ENCODE measurements at places on chromosomes 7 and 10.

- no peak for DNase-seq
Observed at GRCh38 chr7:26365077-26365900, 73.6 kb downstream of the SNX10 start.

DNA sequence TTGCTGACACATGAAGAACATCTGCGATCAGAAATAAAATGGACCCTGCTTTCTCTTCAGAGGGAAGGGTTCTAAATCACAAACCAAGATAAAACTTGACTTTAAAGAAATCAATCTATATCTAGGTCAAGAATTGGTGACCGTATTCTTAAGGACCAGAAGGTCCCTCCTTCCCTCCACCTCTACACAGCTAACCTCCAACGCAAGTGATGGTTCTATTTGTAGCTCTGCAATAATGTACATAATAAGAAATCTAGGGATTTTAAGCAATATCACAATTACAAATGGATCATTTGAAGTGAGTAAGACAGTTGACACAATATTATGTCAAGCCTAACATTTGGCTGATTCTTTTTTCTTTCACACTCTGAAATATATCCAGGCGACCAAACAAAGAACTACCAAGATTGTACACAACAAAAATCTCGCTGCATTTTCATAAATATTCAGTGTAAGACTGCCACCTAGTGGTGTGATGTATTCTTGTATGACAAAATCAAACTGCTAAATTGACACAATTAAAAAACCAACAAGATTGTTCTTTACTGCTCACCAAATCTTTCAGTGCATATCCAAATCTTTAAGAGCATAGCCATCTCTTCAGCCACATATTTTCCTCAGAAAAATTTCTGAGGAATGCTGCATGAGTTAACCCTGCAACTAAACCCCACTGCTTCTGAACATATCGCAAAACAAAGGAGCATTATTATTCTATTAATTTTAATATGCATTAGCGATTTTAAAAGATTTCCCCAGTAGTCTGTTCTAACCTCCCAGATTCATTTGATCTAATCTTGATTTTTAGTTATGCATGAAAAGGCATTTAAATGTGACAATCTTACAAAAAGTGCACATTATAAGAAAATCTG is 44.5 kb downstream of the ICA1 start:
- DNase-seq: no peak

DNA sequence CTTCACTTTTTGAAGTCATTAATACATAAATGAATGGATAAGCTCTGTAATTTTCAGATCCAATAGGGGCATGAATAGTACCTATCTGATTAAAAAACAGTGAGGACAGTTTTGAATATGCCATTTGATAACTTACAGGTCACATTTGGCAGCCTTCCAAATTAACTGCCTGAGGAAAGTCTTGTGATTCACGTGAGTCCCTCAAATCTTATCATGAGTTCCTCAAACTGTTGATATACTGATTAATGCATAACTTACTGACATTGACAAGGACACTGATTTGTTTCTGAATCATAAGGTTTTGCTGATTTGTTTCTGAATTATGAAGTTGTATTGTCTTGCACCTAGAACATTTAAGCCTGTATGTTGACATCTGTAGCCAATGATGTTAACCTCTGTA is 55.1 kb downstream of the ANKMY2 start:
- DNase-seq: no peak

GRCh38 chr7:135245226-135246190 is 11.9 kb downstream of the STRA8 start:
- no peak for DNase-seq

- DNase-seq: no peak
Observed at GRCh38 chr7:8147760-8148463, 114.1 kb downstream of the ICA1 start.

DNA sequence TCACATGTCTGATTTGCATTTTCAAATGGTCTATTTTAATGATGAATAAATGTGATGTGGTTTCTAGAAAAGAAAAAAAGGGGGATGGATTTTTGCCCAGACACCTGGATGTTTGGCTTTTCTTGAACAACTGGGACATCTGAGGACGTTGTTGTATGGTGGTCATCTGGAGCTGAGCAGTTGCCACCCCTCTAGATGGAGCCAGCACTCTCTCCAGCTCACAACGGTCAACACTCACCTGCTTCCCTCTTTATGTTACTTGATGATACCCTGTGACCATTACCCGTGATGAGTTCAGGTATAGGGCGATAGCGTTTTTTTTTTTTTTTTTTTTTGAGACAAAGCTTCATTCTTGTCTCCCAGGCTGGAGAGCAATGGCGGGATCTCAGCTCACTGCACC is 30.1 kb upstream of the PAXIP1 start:
- no peak for DNase-seq

DNA sequence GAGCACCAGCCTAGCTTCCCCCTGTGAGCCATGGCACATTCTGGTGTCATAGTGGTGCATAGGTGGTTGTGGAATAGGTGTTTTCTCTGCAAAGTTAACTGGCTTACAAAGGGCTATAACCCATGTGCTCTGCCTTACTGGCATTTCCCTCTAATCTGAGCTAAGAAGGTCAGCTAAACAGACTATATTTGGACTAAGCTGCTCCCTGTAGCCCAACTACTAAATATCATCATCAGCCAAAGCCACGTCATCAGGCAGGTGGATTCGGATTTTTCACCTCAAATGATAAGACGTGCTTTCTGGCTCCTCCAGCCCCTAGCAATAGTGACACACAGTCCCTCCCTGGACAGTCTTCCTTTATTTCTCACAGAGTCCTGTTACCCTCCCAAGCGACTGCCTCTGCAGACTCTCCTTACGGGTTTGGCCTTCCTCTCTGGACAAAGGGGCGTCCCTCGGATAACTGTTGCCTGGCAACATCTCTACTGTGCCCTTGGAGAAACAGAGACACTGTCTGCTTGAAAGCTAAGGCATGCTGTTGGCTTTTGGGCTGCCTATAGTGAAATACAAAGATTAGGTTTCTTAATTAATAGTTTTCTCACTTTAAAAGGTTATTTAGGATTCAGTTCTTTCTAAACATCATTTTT is 9.1 kb downstream of the SLC13A4 start:
- DNase-seq: no peak

DNA sequence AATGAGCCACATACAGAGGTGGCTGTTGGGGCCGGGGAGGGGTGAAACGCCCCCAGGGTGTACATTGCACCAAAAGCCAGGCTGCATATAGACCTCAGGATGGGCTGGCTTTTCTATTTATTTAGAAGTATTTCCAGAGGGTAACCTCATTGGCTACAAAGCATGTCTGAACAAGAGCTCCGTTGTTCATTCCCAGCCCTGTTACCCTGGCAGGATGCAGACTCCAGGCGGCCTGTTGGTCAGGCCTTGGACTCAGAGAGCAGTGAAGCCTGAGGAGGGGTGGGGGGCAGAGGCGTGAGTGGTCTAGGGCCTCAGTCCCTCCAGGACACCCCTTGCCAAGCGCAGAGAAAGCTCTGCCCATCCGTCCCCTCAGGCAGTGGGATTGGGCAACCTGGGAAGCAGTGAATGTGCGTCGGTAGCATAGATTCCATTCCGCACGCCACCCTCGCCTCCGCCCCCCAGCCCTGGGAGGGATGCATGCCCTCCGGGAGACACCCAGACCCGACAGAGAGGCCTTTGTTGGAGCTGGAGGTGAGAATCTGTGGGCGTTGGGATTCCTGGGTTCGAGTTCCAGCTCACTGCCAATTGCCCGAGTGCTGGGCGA is 41.9 kb downstream of the TCF7L2 start:
- DNase-seq: no peak

- no peak for DNase-seq
Observed at GRCh38 chr10:98374217-98374985, 40.6 kb downstream of the PYROXD2 start.

DNA sequence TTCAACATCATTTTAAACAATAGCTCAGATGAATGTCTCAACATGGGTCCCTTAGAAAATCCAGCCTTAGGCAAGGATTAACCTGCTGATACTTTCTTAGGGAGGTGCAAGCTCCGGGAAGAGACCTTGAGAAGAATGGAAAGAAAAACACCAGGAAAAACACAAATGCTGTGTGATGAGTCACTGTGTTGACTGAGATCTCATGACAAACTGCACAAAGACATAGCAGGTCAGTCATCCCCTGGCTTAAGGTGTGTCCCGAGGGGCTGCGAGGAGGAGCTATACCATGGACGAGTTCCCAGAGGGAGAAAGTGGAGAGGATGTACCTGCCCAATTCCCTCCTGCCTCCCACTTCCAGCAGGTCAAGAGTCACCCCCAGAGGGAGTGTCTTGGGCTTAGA is 98.0 kb downstream of the TEX36 start:
- no peak for DNase-seq

- DNase-seq: no peak
Observed at GRCh38 chr7:128724743-128725142, 14.4 kb upstream of the CALU start.

GRCh38 chr10:114142018-114142417 is 32.0 kb downstream of the CCDC186 start:
- no peak for DNase-seq

DNA sequence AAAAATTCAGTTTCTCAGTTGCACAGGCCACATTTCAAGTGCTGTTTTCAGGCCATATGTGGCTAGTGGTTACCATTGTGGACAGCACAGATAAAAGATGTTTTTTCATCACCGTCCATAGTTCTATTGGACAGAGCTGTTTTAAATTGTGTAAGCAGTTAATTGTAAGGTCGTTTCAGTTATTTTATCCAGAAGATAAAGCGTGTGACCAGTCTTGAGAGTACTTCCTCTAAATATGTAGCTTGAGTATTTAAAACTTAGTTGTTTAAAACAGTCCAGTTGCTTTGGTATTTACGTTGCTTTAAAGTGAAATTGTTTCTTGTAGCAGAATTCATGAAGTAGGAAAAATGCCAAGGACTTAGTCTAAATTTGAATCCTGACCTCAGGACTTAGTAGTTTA is 66.9 kb downstream of the ZNRF2 start:
- no peak for DNase-seq

- no peak for DNase-seq
Observed at GRCh38 chr7:127845522-127846214, 185.6 kb downstream of the LRRC4 start.

GRCh38 chr10:62189131-62189530 is 79.5 kb downstream of the RTKN2 start:
- no peak for DNase-seq

GRCh38 chr10:88991899-88992320 is 1.3 kb downstream of the FAS start:
- DNase-seq: no peak

GRCh38 chr10:1560535-1561192 is 176.7 kb downstream of the ADARB2 start:
- DNase-seq: no peak

DNA sequence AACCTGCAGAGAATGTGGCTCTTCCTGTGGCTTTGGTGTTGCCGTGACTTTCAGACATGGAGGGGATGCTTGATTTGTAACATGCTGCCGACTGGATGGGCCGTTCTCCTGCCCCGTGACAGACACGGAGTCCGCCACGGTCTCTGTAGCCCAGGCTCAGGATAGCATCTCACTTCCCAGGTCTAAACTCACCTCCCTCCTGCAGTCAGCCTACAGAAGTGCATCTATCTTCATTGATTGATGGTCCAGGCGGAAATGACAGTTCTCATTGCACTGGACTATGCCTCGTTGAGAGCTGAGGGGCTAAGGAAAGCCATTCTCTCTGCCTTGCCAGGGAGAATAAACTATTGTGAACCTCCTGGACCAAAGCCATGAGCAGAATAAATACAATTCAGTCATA is 77.5 kb downstream of the CHN2 start:
- DNase-seq: no peak

GRCh38 chr7:121505021-121505420 is 108.9 kb upstream of the FAM3C start:
- DNase-seq: no peak

DNA sequence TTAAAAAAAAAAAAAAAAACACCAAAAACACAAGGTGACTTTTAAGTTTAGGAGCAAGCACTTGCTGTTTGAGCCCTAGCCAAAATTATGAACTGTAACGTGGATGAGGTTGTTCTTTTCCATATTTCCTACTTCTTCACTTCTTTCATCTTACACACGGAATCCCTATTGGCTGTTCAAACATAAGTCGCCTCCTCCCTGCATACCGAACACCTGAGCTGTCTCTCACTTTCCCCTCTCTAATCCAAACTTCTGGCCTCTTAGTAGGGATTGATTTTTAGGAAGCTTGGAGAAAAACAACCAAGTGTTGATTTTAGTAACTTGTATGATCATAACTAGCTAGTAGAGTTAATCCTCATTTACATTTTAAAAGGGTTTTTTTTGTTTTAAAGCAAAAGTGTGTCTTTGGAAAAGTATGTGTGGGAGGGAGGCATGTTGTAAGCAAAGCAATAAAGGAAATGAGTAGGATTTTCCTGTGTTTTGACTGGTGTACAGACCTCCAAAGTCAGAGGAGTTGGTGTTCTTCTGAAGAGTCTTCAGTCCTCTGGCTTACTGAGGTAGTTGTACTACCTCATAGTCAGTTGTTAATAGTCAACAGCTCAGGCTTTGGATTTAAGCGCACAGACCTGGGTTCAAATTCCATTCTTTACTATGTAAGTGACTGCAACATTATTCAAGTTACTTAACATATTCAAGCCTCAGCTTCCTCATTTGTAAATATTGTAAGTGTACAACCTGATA is 39.3 kb downstream of the RABGEF1 start:
- DNase-seq: no peak

GRCh38 chr7:34406848-34407530 is 251.0 kb upstream of the NPSR1 start:
- DNase-seq: no peak

DNA sequence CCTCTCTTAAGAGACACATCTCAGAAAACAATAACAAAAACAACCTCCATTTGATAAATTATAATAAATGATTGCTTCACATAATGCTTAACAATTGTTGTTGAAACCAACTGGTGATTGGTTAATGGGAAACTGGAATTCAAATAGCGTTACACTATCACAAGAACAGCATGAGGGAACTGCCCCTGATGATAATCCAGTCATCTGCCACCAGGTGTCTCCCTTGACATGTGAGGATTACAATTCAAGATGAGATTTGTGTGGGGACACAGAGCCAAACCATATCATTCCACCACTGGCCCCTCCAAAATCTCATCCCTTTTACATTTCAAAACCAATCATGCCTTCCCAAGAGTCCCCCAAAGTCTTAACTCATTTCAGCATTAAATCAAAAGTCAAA is 375.9 kb downstream of the BMPER start:
- no peak for DNase-seq

- no peak for DNase-seq
Observed at GRCh38 chr7:27947586-27948278, 207.8 kb downstream of the TAX1BP1 start.

- no peak for DNase-seq
Observed at GRCh38 chr7:7719236-7719635, 829 bp upstream of the RPA3 start.

DNA sequence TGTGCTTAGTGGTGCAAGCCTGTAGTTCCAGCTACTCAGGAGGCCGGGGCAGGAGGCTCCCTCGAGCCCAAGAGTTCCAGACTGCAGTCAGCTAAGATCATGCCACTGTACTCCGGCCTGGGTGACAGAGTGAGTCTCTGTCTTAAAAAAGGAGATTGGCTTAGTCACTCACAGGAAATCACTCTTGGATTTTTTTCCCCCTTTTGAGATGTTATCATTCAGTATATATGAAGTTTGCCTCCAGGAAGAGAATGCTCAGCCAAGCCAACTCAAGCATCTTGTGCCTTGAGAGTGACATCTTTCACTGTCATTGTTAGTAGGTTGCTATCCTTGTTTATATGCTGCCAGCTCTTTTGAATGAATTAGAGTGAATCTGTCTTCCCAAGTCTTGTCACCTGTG is 28.0 kb downstream of the NIPSNAP2 start:
- no peak for DNase-seq

Measured in stimulated activated CD8-positive, alpha-beta memory T cell treated with anti-CD3 and anti-CD28 coated beads, Interleukin-15, amount 100 ng/mL, for 1 hour (primary cell).